Activated CD4-positive, alpha-beta T cell treated with anti-CD3 and anti-CD28 coated beads, Interleukin-2, amount 50 U/mL, for 48 hours (primary cell): ENCODE measurements at places on chromosomes 3 and 15.
A peak's percentile ranks its signal among the peaks of the same experiment; 100 is the strongest.

- no peak for DNase-seq
These were observed 13.3 kb upstream of the TM4SF1 start for GRCh38 chr3:149390772-149391212.

GRCh38 chr15:29778382-29778781, 43.9 kb downstream of the TJP1 start:
- DNase-seq = no peak

- no peak for DNase-seq
These were observed 6.0 kb upstream of the PLCB2 start for GRCh38 chr15:40313531-40314398.

- DNase-seq = no peak
These were observed 2.2 kb upstream of the SENP2 start for GRCh38 chr3:185583925-185584324.

DNA sequence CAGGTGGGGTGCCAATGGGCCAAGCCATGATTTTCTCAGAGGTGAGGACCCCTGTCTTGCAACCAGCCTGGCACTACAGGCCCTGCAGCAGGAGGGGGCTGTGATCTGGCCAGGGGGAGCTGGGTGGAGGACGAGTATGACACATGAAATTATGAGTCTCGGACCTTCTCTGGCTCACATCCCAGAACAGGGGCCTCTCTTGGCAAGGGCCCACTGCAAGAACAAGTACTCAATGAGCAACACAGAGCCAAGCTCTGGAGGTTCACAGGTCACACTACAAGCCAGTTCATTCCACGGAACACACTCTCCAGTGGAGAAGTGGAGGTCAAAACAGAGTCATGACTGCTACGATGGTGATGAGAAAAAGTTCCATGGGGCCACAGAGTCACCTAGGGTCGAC, 28.3 kb downstream of the CCDC32 start:
- no peak for DNase-seq

GRCh38 chr3:43074482-43074881, 31.4 kb downstream of the POMGNT2 start:
- DNase-seq = no peak

GRCh38 chr3:124934577-124934976, at the start of gene MUC13:
Gene MUC13, minus strand, starts transcription at chr3:124934751. Its CDS starts 39 bp downstream, at chr3:124934712.
- DNase-seq = no peak

DNA sequence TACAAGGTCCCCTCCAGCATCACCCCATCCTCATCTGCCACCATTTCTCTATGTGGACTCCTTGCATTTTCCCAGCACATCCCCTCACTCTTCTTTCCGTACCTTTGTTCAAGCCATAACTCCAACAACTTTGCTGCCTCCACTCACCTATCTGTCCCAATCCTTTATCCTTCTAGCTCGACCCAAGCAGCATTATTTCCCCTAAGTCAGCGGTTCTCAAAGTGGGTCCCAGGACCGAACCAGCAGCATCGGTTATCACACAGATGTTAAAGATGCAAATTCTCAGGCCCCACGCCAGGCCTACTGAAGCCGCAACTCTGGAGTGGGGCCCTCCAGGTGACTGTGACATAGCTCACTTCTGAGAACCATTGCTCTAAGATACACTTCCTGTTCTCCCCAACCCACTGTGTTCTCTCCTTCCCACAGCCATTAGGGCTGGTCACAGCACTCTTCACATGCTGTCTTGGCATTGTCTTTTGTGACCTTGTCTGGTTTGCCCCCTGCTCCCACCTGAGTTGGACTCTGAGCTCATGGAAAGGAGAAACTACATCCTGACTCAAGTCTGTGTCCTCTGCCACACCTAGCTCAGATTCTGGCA, 56.2 kb downstream of the AAGAB start:
- no peak for DNase-seq

GRCh38 chr3:197592361-197593045, 36.7 kb upstream of the BDH1 start:
- peak; percentile 49 for DNase-seq

GRCh38 chr3:147423537-147423797, 14.3 kb downstream of the ZIC1 start:
- DNase-seq = no peak

DNA sequence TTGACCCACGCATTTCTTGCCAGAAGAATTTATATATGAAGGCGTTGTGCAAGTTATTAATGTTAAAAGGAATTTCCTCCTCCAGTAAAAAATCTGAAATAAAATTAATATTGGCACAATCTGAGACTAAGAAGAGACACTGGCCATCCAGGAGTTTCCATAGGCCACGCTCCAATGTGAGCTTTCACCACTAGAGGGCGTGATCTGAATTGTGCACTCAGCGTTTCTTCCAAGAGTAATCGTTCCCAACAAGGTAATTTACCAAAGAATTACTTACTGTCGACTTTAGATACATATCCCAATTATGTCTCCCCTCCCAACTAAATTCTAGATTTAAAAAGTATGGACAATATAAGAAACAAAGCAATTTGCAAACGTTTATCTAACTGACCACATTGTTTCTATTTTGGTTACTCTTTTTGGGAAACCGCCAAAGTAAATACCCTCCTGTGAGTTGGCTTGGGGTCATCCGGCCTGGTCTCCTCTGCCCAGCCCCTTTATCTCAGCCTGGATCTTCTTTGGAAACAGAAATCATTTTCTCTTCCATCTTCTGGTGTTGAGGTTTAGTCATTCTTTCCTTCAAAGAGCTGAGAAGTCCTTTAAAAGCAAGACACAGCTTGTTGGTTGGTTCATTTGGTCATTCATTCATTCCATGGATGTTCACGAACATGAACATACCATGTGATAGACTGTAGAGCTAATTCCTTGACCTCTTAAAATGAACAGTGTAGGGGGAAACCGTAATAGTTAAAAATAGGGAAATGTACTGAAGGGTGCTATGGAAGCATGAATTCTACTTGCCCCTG, 26.2 kb downstream of the POLR2M start:
- DNase-seq = peak; percentile 55
